ENCODE measurements at places on chromosomes 12 and 14.

- no peak for DNase-seq
These were observed 311.9 kb downstream of the CACNA1C start for GRCh38 chr12:2364631-2365051.

DNA sequence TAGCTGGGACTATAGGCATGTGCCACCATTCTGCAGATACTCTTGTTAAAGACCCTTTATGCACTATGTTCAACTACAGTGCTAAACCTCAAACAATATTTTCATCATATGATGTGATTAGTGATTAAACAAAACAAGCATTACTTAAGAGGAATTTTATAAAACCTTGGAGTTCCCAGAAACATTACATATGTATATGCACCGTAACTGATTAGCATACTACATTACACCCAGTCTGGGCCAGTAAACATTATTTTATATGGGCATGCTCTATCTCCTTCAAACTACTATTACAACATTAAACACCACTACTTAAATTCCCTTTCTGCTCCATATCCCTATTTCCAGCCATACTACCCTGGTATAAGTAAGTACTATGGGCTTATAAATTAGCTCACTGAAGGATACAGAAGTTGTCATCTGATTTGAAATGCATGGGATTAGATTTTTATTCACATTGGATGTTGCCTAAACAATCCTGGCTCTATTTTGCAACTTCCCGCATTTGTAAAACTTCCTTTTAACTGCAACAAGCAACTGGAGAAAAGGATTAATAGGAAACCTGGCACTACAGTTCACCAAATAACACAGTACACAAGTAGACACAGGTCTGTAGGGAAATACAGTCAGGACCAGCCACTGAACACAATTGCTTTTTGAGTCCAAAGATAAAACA lies 205.8 kb downstream of the MED13L start:
- DNase-seq = no peak

- DNase-seq = no peak
These were observed 120.4 kb downstream of the STAB2 start for GRCh38 chr12:103707446-103707845.

- DNase-seq = no peak
These were observed 60.5 kb downstream of the ESR2 start for GRCh38 chr14:64233531-64234190.

- no peak for DNase-seq
These were observed 67.8 kb upstream of the KCNH3 start for GRCh38 chr12:49470986-49471385.

- DNase-seq = no peak
These were observed 751.0 kb upstream of the TMEM132C start for GRCh38 chr12:127515941-127516340.

DNA sequence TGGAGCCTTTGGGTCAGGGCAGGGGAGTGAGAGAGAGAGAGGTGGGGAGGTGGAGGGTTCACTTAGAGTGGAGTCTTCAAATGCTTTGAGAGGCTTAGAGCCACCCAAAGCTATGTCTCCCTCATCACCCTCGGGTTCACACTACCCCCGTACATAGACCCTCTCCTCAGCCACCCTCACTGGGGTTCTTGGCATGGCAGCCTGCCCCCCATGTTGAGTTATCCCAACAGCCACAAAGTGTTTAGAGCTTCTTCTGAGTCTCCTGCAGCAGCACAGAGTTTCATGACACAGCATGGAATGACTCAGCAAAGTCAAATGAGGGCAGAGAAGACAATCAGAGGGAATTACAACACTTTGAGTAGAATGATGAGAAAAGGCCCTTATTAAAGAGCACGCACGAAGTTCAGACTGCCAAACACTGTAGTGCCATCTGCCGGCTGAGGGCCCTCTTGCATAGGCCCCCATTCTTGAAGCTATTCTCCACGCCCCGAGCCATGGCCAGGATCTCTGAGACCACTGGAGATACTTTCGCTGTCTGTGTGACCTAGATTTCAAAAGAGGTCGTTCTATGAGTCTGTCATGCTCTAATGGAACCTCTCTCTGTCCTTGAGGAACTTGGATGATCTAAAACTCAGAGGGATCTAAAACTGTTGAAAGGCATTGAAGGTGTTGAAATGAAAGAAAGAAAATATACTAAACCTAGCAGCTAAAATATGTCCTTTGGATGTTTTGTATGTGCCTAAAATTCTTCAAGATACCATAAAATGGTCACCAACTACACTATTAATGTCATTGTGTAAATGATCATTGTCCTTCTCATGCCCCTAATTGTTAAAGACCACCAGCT lies 221.9 kb downstream of the PELI2 start:
- peak; percentile 13 for DNase-seq

GRCh38 chr12:2076196-2076570 lies 23.4 kb downstream of the CACNA1C start:
- DNase-seq = no peak

DNA sequence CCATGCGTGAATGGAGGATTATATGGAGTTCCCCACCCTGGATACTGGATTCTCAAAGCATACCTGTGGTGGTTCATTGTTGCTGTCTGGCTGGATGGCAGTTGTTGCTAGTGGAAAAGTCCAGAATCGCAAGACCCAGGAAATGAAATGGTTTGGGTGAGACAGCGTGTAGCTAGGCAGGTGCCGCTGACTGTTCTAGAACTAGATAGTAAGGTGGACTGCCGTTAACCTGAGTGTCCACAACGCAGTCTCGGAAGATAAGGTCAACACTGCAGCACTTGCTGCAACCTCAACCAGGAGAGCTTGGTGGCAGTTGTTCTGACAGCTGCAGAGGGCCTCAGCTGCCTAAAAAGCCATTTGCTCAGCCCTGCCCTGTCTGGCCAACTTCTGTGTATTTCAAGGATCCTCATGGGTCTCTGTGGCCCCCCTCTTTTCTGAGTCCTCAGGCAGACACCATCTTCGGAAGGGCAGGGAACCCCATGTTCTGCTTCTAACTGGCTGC lies 15.5 kb upstream of the IRF2BPL start:
- no peak for DNase-seq

Data from GM19239 (cell line).